ENCODE measurements at places on chromosomes 12 and 14.

DNA sequence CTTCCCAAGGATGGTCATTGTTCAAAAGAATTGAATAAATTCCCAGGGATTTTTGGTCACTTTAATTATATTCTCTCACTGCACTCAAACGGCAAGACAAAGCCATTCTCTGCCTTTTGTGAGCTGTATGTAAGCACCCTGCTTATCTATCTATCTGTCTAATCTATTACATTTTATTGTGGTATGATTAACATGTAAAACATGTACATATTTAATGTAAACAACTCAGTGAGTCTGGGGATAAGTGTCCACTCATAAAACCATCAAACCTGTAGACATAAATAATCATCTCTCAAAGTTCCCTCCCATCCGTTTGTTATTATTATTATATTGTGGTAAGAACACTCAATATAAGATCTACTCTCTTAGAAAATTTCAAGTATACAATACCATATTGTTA is 167.1 kb downstream of the CAND1 start:
- DNase-seq: no peak

DNA sequence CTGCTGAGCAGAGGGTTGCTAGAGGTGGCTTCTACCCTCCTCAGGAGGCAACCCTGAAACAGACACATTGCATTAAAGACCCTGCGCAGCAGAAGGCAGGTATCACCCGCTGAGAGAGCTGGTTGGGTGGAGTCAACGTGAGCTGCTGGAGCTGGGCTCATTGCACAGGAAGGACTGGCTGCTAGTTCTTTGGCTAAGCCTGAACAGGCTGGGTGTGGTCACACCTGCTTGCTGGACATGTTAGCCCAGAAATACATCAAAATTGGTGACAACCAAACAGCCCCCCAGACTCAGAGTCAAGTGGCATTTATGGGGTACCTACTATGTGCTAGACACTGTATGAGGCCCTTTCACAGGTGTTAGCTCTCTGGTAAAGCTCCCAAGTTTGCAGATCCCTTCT is 33.8 kb upstream of the IRF2BPL start:
- DNase-seq: no peak

- DNase-seq: no peak
Observed at GRCh38 chr14:93888995-93889394, 38.1 kb upstream of the FAM181A start.

DNA sequence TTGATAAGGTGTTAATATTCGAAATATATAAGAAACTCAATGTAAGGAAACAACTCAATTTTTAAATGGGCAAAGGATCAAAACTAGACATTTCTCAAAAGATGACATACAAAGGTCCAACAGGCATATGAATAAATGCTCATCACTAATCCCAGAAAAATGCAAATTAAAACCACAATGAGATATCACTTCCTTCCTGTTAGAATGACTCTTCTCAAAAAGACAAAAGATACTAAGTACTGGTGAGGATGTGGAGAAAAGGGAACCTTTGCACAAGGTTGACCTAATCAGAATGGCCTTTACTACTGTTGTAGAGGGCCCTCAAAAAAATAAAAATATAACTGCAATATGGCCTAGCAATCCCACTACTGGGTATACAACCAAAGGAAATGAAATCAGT is 383.4 kb downstream of the KCNH5 start:
- DNase-seq: no peak

- no peak for DNase-seq
Observed at GRCh38 chr14:24102357-24103048, 8.4 kb downstream of the PCK2 start.

GRCh38 chr14:51849097-51849496 is 11.3 kb upstream of the GNG2 start:
- no peak for DNase-seq

DNA sequence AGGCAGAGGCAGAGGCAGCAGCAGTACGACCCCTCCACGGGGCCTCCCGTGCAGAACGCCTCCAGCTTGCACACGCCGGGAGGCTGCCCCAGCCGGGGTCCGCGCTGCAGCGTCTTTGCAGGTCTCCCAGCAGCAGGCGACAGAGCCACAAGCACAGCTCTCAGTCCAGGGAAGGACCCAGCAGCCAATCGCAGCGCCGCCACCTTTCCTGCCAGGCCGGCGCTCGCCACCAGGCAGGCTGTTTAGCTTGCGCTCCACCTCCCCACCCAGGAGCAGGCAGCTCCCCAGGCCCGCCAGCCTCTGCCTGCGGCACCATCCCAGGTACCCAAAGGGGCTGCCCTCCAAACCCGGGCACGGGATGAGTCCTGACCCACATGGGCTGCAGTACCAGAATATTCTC is 25.2 kb downstream of the DDX51 start:
- DNase-seq: no peak

DNA sequence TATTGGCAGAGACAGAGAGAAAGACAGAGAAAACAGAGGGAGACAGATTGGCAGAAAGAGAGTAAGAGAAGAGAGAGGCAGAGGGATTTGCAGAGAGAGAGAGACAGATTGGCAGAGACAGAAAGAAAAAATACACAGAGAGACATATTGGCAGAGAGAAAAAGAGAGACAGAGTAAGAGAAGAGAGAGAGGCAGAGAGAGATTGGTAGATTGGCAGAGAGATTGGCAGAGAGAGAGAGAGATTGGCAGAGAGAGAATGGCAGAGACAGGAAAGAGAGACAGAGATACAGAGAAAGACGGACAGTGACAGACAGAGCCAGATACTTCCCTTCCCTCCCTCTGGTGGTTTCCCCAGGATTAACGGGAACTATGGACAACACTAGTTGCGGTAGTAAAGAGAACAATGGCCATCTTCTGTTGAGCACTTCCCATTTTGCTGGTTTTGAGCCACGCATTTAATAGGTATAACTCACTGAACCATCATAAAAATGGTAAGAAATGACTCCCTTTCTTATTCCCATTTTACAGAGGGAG is 2.6 kb upstream of the NOS1 start:
- DNase-seq: no peak

DNA sequence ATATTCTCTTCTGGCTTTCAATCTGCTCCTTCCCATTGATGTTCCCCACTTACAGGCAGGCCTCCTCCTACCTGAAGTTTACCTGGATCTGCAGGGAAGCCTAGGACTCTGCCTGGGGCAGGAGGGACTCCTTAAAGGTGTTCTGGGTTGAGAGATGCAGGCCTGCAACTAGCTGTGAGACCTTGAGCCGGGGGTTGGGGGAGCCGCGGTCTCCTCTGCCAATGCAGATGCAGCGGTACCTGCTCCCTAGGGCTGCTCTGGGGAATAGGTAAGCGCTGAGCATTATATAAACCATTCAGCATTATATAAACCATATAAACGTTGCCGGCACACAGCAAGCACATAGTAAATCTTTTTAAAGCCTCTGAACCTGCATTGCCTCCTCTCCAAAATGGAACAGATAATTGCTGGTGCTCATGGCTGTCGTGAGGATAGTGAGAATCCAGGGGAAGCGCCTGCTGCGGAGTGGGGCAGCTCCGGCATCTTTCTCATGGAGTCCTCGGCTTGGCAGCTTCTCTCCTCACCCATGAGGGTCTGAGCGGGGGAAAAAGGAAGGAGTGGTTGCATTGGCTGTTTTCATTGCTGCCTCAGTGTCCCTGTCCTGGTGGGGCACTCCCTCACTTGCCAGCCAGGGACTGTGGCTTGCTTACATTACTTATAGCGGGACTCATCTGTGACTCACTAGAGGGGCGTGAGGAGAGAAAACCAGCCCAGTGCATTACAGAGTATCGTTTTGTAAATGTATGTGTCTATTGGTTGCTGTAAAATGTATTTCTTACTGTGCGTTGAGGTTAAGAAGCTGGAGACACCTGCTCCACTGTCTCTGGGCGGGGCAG is 12.5 kb upstream of the KRT80 start:
- DNase-seq: no peak

DNA sequence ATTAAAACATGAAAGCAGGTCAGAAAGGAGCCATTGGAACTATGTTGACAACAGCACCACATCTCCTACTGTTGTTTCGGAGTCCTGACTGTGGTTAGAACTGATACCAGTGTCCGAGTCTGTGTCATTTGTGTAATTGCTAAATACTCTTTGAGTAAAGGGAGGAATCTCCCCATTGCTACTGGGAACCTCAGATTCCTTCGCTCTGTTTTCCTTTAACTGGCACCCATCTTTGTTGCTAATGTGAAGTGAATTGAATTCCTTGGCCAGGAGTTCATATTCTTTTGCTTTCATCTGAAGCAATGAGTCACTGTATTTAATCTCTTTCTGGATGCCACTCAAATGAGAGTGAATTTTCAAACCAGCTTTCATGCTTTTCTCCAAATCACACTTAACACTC is 31.5 kb downstream of the RASSF9 start:
- DNase-seq: no peak

DNA sequence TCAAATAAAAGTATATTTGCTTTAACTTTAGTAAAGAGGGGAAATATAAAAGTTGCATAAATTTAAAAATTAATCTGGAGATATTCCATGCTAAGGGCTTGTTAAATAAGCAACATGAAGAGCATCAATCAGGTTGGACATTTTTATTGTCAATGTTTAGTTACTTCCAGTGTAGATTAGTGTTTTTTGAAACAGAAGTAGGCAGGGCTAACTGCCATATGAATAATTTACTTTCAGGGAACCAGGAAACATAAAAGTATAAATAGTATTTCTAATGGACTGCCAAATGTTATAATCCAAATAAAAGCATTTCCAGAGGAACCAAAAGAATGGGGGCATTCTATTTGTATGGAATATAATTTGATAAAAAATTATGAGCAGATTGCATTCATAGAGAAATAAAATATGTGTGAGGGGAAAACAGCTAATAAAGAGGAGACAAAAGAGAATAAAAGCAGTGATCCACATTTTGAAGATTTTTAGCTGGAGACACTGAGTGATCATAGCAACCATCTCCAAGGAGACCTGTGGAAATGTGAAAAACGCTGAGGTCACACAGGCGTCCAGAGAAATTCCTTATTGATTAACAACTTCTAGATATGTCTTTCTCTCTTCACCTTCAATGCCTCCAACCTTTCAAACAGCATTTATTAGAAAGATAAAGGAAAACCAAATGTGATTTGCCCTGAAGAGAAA is 70.8 kb downstream of the SRGAP1 start:
- no peak for DNase-seq

- DNase-seq: no peak
Observed at GRCh38 chr12:75315518-75315917, 14.6 kb downstream of the CAPS2 start.

DNA sequence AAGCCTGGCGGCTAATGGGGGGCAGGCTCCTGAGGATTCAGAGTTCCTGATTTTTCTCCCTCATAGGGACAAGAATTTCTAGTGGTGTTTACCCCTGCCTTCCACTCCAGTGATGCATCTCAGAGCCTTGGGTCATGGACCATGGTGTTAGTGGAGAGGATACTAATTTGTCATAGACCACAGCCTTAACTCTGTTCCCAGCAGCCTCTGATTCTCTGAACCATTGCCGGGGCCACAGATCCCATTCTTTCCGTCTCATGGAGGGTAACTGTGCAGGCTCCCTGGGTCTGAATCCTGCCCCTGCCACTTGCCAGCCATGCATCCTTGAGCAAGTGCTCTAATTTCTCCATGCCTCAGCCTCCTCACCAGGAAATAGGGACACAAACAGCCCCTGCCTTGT is 55.1 kb downstream of the RPH3A start:
- DNase-seq: no peak

DNA sequence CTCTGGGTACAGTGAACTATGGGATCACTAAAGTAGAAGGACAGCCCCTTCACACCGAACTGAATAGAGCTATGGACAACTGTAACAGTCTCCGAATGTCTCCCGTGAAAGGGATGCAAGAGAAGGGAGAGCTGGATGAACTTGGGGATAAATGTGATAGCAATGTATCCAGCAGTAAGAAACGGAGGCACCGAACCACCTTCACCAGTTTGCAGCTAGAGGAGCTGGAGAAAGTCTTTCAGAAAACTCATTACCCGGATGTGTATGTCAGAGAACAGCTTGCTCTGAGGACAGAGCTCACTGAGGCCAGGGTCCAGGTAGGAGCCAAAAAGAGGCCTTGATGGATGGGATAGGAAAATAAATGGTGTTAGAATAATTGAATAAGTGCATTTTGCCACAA is 3.5 kb downstream of the ALX1 start:
- no peak for DNase-seq

- DNase-seq: no peak
Observed at GRCh38 chr12:116354950-116355783, 77.7 kb upstream of the MED13L start.

- no peak for DNase-seq
Observed at GRCh38 chr14:64706119-64706592, 1.9 kb downstream of the PLEKHG3 start.

All from hippocampal formation (tissue), 2 donors.